ENCODE measurements at places on chromosomes 5 and 9.
A peak's percentile ranks its signal among the peaks of the same experiment; 100 is the strongest.

DNA sequence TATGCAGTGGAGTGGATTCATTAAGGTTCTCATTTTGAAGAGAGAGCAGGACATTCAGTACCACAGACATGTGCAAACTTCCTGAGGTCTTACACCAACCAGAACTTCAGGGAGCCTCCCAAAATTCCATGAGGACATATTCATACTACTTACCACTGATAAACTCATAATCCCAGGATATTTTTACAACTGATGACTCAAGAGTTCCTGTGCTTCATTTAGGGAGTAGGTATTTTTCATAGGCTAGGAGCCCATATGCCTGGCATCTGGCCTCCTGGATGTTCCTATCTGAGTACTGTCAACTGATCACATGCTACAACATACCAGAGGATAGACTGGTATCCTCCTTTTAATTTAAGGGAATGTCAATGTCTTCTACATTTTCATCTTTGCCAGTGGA lies 578.0 kb downstream of the EFNA5 start:
- no peak for DNase-seq

DNA sequence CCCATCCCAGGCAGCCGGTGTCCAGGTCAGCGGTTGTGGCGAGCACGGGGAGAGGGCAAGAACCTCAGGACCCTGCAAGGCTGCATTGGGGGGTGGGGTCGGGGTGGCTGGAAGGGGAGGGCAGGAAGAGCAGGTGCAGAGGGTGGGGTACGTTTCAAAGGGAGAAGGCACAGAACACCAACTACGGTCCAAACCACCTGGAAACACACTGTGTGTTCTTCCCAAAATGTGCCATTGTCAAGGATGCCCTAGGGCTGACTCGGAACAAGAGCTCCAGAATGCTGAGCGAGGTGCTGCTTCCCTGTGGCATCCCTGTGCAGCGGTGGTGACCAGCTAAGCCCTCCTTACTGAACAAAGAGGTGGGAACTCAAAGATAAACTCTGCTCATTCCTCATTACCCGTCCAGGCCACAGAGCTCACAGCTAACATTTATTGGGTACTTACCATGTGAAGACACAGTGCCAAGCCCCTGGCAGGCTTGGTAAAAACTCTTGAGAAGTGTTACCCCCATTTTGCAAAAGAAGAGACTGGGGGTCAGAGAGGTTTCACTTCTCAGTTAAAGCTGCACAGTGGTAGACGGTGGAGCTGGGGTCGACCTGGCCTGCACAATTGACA lies 153.8 kb downstream of the COL23A1 start:
- DNase-seq = no peak

DNA sequence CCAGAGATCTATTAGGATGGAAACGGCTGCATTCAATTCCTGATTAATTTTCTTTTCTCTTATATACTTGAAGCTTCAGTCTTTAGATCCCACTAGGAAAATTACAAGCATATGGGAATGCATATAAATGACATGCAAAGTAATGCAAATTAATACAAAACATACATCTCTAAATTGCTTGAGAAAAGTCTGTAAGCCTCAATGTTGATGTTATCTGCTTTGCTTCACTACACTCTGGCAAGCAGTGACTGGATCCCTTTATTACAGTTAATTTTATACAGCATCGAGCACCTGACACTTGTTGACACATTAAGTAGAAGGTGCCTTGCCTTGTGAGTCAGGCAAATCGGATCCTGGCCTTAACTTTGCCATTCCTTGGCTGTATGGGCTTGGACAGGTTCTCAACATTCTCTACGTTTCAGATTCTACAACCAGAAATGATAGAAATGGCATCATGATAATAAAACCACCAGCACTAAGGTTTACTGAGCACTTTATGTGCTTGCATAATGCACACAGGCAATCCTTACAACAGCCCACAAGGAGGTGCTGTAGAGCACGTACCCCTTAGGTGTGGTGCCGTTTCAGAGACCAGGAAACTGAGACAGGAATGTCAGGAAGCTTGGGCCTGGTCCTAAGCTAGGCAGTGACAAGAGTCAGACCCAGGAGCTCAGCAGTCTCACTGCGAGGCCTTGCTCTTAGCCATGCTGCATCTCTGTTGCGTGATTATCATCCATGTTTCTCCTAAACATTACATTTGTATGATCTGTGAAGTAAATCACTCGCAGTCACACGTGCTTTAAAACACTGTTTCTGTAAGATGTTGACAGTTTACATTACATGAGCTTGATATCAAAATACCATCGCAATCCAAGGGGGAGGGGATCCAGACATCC lies 2.7 kb downstream of the GCNT4 start:
- peak; percentile 57 for DNase-seq

DNA sequence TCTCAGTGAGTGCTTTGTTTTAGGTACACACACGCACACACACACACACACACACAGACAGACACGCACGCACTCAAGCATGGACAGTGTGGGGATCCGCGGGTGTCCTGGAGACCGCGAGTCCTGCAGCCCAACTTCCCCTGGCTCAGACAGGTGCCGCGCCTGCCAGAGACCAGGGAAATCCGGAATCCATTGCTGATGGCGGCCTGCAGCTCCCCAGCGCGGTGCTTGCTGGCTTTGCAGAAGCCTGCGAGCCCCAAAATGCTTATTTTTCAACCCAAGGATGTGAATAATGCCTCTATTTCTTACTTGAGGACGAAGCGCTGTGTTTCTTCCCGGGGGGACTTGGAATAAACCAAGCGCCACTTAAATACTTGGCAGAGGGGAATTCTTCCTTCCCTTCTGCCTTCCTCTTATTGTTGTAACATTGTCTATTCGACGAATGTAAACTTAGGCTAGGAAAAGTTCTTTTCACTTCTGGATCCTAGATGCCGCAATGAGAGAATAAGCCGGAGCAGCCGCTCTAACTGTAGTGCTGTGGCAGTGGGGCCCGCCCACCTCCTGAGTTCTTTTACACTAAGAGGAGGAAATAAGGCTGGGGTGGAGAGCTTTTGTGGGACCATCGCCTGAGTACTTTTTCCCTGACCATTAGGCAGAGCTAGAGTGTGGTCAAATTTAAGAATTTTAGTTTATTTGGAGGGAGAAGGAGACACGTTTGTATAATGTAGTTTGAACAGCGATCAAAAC lies 802 bp downstream of the ITGA2 start:
- DNase-seq = peak; percentile 26

- DNase-seq = no peak
Measured at GRCh38 chr5:131677115-131677514, 42.1 kb upstream of the RAPGEF6 start.

- DNase-seq = no peak
Measured at GRCh38 chr5:168438349-168438748, 47.9 kb upstream of the RARS1 start.

DNA sequence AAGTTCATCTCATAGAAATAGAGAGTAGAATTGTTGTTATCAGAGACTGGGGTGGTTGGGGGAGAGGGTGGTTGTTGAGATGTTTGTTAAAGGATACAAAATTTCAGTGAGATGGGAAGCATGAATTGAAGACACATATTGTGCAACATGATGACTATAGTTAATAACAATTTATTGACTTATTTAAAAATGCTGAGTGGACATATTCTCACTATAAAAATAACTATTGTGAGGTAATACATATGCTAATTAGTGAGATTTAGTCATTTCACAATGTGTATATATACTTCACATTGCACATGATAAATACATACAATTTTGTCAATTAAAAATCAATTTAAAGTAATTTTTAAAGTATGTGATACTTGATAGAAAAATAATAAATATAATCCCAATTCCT lies 722.5 kb upstream of the CHD1 start:
- no peak for DNase-seq

- no peak for DNase-seq
Measured at GRCh38 chr9:13810510-13810909, 503.4 kb downstream of the NFIB start.

GRCh38 chr9:110338143-110338542 lies 480 bp upstream of the TXNDC8 start:
- no peak for DNase-seq

DNA sequence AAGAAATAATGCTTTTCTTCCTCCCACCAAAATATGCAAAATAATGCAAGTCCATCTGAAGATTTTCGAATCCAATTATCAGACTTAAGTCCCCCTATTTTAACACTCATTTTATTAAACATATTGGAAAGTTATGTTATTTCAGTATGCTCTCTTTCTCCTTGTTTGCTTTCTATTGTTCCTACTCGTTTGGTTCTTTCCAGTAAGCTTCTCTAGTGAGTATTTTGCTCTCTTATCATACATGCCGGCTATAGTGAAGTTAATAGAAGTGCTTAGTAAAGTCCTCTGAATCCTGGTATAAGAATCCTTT lies 517 bp downstream of the ALDH1A1 start:
- DNase-seq = no peak

- peak; percentile 7 for DNase-seq
Measured at GRCh38 chr5:87020099-87020934, 247.4 kb upstream of the RASA1 start.

GRCh38 chr9:127392166-127392565 lies 4.8 kb upstream of the SLC2A8 start:
- no peak for DNase-seq

DNA sequence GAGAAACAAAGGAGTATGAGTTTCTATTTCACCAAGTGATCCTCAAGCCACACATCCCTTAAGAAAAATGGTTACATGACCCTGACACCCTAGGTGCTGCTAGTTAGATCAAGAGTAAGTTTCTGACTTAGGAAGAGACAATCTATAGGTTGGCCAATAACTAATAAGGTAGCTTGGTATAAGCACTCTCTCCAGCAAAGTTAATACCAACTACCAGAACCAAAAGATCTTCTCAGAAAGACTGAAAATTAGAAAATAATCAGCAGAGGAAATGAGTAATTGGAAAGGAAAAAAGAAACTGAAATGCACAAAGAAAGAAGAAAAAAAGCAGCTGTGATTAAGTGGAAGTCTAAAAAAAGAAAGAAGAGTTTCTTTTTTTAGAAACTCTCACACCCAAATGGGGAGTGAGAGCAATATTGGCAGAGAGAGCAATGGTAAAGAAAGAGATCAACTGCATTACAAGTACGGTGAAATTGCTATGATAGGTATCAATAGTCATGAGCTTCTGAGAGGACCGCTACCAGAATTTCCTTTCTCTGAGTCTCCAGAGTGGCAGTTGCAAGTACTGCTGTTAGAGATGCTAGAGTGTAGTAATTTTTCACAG lies 195.5 kb downstream of the TMEM167A start:
- DNase-seq = no peak

DNA sequence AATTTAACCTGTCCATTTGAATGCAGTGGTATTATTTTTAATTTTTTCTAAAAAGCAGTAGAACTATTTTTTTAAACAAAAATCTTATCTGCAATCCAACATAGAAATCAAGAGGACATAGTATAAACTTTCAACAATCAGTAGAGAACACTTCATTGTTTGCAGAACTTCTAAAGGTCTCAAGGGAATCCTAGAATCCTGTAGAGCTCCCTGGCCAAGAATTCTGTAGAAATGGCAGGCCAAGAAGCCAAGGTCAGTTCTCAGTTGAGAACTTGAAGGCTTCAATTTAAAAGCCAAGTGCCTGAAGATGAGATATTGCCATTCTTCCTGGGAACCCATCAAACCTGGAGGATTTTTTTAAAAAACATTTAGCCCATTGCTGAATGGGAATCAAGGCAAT lies 199.2 kb upstream of the KLF4 start:
- DNase-seq = no peak

GRCh38 chr5:149796836-149797235 lies 66.7 kb downstream of the PPARGC1B start:
- DNase-seq = no peak

GRCh38 chr9:126296687-126297086 lies 29.9 kb upstream of the MVB12B start:
- no peak for DNase-seq

- DNase-seq = no peak
Measured at GRCh38 chr9:127714020-127714750, 1.3 kb downstream of the PTRH1 start.

DNA sequence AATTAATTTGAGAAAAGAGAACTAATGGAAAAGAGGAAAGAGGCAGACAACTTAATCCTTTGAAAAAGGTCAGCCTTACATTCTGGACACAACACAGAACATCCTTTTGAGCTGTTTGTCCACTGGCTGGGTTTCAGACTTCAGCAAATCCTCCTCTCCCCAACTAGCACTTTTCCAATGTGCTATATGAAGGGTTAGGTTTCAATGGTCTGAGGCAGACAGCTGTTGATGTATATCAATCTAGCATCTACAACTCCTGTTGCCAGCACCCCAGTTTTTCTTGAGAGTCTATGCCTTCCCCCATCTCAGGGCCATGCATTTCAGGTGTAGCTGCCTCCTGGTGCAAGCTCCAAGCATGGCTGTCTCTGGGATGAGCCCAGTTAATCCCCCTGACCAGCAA lies 174.2 kb downstream of the TRIM32 start:
- DNase-seq = no peak

GRCh38 chr5:172334641-172335040 lies 51.1 kb upstream of the UBTD2 start:
- no peak for DNase-seq

GRCh38 chr9:136495238-136495800 lies 12.5 kb upstream of the SEC16A start:
- no peak for DNase-seq

DNA sequence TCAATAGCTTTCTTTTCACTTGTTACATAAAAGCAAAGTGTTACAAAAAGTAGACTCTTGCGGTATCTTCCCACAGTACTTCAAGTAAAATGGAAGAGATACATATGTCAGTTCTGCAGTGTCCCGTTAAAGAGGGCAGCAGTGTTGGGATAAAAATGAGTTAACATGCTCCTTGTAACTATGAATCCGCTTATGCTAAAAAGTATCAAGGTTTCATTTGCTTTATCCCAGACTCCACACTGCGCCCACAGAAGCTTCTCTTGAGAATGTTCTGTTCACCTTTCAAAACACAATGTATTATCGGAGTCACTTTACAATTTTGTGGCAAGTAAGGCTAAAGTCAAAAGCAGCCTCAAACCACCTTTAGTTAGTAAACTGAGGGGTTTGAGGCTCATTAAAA lies 790 bp downstream of the PTAR1 start:
- DNase-seq = no peak

GRCh38 chr5:165241811-165242210 lies 1736.4 kb downstream of the MAT2B start:
- no peak for DNase-seq

DNA sequence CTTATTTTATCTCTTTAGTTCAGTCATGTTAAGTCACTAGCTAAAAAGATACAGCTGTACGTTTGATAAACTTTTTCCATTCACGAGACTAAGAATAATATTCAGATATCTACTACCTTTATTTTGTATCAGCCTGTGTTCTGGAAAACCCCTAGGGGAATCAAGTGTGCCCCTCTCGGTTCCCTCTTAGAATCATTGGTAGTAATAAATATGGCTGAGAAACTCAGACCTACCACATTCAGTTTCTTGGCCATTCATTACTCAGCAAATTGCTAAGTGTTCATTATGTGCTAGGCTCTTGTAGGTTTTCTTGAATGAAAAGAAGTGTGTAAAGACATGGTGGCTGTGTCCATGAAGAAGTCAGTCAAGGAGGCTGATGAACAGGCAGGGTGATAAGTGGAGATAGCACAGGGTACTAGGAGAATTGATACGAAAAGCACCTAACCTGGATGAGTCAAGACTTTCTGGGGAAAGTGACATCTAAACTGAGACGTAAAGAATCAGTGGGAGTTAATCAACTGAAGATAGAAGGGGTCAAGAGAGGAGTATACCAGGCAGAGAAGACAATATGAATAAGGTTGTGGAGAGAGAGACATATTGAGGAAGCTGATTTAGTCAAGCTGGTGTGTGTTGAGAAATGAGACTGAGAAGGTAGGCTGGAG lies 86.2 kb downstream of the CSNK1G3 start:
- no peak for DNase-seq

Measured in stimulated activated CD4-positive, alpha-beta T cell treated with anti-CD3 and anti-CD28 coated beads, Interleukin-2, amount 100 ng/mL, for 48 hours (primary cell).